Glutamatergic neuron (in vitro differentiated cells): ENCODE measurements at places on chromosomes 4 and X.

GRCh38 chr4:24192018-24192641, 302.3 kb upstream of the PPARGC1A start:
- no peak for DNase-seq

DNA sequence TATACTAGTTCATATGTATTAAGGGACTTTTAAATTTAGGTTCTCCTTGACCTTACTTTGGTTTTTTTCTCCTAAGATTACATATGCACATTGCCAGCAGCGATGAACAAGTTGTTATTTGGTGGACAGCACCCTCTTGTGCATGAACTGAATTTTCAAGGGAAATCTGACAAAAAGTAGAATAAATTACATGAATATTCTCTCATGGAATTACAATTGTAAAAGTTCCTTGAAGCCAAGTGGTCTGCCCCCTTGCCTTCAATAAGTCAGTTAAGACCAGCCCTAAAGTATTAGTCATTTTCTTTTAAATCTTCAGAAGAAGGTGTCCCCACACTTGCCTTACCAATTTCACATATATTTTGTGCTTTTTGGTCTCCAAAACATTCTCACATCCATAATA, 30.7 kb upstream of the SMARCA5 start:
- DNase-seq, result no peak

DNA sequence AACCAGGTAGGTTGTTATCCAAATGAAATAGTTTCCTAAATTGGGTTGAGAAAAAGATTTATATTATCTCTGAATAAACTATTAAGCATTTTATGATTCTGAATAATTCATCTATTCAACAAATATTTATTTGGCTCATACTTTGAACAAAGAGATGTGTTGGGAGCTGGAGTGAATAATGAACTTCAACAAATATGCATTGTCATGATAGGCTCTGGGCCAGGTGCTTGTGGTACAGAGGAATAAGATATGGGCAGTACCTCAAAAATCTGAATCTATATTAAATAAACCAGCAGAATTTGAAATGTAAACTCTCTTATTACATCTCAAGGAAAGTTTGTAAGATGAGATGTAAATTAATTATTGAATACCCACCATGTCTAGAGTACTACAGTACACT, 75.7 kb upstream of the DCLK2 start:
- no peak for DNase-seq

- DNase-seq, result no peak
Measured at GRCh38 chr4:29046781-29047180, 1673.4 kb upstream of the PCDH7 start.

DNA sequence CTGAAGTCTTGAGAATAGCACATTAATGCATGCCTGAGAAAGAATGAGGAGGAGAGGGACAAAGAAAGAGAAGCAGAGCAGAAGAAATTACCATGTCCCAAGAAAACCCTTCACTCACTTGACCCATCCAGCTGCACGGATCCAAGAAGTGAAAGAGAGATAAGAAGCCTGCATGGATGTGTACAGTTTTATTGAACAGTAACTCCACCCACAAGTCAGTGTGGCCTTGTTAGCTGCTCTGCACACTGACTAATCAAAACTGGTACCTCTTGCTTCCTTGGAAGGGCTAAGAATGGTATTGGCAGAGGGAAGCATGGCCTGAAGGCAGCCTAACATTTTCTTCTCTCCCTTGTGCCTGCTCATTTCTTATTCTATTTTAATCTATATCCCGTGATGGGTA, 163.9 kb downstream of the SLC7A11 start:
- DNase-seq, result no peak

- DNase-seq, result no peak
Measured at GRCh38 chr4:105196523-105197145, 50.0 kb downstream of the TET2 start.

GRCh38 chrX:93422693-93423092, 250.7 kb downstream of the NAP1L3 start:
- DNase-seq, result no peak

DNA sequence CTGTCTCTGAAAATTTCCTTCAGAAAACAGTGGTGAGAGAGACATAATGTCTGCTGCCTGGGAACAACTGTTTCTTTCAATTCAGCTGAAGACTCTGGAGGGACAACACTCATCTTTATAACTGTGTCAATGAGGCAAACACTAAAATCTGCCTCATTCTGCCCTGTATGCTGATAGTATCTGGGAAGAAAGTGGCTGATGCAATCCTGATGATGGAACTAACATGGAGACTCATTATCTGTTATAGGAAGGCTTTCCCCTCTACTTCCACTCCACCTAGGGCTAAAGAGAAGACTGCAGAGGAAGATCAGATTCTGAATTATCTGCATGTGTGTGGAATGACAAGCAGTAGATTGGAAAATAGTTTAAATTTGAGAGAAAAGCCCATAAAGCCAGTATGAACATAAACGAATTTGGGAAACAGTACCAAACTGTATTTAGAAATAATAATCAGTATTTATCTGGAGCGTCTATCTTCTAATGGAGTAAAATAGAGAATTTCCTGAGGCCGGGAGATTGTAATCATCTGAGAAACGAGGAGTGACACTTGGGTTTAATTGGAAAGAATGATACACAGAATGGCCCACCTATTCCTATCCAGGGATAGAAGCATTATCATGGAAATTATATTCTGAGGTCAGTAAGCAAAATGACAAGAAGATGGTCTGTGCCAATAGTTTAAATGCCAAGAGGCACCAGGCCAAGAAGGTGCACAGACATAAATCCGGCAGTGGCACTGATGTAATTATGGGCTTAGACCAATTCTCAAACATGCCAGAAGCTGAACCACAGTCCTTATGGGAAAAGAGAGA, 85.4 kb downstream of the SHISA3 start:
- no peak for DNase-seq

- DNase-seq, result no peak
Measured at GRCh38 chr4:110216129-110216528, 17.7 kb upstream of the ELOVL6 start.

DNA sequence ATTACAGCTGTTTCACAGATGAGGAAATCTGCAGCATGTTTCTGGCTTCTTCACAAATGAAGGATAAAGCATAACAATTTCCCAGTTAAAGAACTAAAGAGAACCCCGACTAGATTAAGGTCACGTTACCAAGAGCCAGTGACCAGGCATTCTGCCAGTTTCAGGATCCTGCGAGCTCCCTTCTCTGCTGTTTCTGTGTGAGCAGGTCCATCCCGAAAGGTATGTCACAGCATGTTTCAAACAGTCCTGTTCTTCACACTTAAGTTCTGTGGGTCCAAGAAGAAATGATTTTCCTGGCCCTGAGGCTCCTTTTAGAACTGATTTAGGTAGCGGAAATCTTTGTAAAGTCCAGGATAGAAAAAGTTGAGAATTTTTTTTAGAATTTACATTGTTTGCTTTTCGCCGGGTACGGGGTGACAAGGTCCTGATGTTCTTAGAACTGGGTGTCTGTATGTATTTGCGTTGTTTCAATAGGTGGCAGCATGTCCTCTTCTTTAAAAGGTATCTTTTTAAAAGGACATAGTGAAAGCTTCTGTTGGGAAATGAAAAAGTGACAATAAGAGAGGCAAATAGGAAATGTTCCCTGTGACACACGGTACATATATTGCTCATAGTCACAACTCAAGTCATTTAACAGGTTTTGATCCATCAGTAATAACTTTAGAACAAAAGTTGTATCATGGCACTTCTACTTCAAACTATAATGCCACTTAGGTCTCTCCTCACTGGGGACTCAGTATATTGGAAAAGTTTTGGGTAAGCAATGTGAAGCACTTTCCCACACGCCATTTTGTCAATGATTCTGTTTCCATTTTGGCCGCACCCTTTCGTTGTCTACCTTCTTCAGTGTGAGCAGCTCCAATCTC, 18.4 kb downstream of the IL21 start:
- DNase-seq, result no peak

DNA sequence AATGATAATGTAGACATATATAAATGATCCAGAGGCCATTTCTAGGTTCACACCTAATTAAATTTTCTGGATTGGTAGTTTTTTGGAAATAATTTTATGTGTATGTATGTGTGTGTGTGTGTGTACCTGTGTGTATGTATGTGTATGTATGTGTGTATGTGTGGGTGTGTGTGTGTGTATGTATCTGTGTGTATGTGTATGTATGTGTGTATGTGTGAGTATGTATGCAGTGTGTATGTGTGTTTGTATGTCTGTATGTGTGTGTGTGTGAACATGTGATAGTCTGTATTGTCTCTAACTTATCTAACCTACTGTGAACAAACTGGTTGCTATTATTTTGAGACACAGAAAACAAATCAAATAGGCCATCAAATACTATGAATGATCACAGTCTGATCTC, 152.6 kb downstream of the COL25A1 start:
- DNase-seq, result no peak
